SIG-M5 (cell line): ENCODE measurements at places on chromosomes 4 and X.

DNA sequence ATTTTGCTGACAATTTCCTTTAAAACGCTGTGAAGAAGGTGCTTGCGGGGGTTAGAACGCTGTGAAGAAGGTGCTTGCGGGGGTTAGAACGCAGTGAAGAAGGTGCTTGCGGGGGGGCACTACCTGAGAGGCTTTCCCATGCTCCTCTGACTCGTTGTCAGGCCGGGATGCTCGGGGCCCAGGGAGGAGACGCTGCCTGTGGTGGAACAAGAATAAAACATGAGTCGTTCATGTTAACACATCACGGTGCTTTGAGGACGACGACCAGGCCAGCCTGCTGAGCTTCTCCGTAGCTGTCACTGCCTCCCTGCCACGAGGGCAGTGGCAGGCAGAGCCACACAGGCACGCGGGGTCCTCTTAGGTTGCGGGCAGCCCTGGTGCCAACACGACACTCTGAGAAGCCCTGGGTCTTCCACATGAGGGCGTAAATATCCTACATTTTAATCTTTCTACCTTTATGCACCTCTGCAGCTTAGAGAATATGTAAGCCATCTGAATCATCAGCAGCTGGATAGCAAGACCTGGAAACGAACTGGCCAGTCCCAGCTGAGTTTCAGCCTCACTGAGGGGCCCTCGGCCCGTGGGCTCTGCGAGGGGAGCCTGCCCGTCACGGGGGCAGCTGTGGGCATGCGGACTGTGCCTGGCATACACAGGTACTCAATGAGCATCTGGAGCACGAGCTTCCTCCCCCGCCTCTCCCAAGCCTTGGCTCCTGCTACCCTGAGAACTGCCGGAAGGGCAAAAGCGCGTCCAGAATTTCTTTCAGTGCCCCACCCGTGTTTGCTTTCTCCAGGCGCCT lies 47.0 kb downstream of the FGFRL1 start:
- no peak for DNase-seq

- no peak for DNase-seq
Measured at GRCh38 chrX:314049-314448, 4.5 kb downstream of the GTPBP6 start.

GRCh38 chr4:113435893-113436292 lies 325.6 kb downstream of the CAMK2D start:
- no peak for DNase-seq

DNA sequence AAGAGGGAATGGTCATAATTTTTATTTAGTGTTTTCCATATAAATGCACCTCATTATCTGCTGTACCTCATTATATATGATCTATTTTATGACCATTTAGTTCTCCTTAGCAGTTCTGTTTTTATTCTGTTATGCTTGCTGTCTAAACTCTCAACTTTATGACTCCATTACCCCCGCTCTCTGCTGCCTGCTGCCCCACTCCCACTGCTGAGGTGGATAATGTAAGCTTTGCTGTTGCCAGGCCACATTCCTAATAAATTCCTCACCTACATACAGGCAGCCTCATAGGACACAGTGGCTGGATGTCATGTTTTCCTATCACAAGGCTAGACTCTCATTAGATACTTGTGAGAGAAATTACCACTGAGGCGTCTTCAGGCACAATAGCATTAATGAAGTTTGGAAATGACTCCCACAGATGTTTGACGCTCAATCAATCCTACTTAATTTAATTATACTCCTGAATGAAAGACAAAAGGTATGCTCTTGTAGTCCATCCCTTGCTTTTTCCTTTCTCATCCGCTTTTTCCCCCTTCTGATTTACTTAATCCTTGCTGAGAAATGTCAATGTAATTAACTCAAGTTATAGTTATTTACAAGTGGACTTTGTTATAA lies 497.5 kb upstream of the IGFBP7 start:
- no peak for DNase-seq

DNA sequence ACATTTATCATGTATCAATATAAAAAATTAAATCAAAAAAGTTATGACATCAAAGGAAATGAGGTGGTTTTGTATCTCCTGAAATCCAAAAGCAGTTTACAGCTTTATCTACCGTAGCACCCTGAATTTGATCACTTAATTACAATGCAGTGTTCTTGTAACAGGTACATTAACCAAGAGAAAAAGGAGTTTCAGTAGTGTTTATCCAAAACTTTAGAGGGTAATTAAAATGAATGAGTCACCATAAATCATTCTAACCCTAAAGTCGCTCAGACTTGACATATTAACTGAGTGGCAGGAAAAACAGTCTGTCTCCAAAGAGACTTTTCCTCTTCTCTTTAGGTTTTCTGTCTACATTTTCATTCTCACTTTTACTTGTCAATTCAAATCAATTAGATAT lies 907.6 kb upstream of the EPHA5 start:
- DNase-seq, result no peak

- no peak for DNase-seq
Measured at GRCh38 chr4:101157415-101158133, 189.8 kb downstream of the PPP3CA start.

DNA sequence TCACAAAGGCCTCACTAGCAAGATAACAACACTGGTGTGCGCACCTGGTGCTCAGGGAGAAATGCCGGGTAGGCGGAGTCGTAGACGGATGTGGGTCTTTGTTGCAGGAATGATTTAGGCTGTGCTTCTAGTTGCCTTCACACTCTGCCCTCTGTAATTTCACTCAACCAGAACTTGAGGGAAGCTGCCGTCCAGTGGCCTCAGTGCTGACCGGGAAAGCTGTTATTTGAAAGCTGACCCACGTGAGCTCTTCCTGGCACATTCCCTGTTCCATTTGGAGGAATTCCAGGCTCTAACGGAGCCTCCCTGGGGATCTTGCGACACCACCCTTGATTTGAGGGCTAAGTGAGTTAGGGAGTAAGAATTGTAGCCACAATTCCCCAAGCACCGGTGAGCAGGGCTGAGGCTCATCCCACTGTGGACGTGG lies 15.9 kb downstream of the SH3TC1 start:
- DNase-seq, result no peak

- DNase-seq, result no peak
Measured at GRCh38 chrX:148610328-148610698, 109.9 kb downstream of the AFF2 start.

DNA sequence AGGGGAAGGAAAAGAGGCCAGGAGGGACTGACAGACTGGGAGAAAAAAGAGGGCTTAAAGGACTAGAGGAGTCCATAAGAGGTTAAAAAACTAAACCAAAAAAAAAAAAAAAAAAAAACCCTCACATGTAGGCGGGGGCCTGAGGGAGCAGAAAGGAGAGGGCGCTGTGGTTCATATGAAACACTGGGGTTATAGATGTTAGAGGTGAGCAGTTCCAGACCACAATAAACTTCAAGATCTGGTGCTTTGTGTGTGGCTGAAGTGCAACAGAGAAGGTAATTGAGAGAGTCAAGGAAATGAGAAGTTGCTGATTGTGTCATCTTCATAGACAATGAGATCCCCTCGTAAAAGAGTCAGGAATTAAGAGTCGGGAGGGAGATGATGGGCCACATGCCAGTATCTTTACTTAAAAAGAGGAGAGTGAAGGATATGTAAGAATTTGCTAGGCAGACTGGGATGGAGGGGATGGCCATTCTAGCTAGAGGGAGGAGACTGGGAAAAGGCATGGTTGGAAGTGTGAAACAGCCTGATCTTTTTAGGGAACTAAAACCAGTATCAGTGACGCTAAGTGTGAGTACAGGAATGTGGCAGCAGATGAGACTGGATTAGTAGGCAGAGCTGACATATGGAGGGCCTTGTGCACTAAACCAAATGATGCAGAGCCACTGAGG lies 18.4 kb upstream of the OGT start:
- DNase-seq, result peak; percentile 7

DNA sequence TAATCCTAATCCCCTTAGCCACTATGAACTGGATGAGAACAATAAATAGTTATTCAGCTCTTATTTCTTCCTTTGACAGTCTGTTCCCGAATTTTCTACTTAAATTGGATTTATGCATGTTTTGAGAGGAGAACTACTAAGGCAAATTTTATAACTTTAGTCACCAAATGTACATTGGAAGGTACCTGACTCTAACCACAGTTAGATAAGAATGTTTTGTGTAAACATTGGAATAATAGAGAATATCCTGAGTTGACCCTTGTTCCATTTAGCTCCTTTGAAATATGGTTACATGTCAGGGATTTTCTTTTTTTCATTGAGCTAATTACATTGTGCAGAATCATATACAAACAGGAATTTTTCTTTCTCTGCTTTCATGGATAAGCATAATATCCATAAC lies 202.6 kb downstream of the TLL1 start:
- no peak for DNase-seq

GRCh38 chrX:28108186-28108945 lies 127.1 kb upstream of the DCAF8L1 start:
- DNase-seq, result no peak

- DNase-seq, result no peak
Measured at GRCh38 chr4:52932591-52933470, 70.7 kb downstream of the RASL11B start.

DNA sequence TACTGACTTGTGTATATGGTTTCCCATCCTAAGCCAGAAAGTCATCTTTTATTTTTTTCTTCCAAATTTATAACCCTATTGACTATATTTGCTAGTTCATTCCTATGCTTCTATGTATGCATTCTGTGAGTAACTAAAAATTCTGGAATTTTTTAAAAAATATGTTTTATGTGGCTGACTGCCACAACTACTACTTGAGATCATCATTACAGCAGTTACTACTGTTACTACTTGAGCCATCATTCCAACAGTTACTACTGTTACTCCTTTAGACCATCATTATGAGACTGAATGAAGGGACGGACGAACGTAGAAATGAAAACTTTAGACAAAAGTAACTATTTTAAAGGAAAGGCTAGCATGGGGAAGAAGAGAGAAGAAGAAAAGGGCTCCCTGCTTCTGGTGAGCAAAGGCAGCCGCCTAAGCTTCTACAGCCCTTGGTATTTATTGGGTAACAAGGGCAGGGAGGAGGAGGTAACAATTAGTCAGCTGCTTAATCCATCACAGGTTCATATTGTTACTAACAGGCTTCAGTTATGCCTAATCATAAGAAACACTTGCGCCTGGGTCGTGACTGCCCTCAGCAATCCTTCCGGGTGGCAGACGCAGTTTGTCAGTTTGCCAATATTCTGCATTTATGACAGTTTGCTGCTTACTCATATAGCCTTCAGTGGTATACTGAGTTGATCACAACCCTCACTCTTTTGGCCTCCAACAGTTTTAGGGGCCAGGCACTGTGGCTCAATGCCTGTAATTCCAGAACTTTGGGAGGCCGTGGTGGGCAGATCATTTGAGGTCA lies 80.4 kb downstream of the PDLIM5 start:
- no peak for DNase-seq

DNA sequence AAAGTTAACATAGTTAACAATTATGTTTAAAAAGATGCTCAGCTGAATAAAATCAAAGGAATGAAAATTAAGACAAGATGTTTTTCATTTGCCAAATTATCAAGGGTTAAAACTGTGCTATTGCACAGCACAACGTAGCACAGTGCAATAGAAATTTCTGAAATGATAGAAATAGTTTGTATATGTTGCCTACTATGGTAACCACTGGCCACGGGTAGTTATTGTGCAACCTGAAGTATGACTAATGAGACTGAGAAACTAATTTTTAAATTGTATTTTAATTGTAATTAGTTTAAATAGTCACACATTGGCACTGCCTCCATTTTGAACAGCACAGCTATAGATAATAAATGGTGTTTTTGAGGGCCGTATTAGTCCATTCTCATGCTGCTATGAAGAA lies 343.1 kb upstream of the FAM241A start:
- DNase-seq, result no peak

- DNase-seq, result no peak
Measured at GRCh38 chrX:25020391-25020904, 4.7 kb upstream of the ARX start.

- no peak for DNase-seq
Measured at GRCh38 chr4:53313510-53313909, 52.4 kb downstream of the SCFD2 start.

GRCh38 chr4:37138019-37138653 lies 106.4 kb upstream of the NWD2 start:
- no peak for DNase-seq

DNA sequence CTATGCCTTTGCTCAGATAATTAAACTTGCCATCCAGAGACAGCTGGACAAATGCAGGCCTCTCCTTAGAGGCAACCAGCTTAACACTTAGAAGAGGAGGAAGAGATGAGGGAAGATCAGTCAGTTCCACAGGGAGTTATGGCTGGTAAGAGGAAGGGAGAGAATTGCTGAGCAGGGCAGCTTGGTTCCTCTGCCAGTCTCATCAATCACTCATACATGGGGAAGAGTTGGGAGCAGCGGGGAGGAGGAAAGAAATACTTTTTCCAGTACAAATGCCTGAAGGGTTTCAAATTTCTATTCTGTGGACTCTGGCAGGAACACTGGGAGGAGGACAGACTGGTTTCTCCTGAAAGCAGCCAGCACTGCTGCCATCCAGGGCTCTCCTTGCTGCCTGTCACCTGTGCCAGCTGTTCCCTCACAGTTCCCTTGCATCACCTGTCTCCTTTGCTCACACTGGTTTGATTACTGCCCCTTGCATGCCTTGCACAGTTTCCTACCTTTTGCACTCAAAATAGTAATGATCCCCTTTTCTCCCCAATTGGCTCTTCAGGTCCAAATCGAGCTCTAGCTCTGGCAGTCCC lies 59.5 kb downstream of the PGRMC2 start:
- no peak for DNase-seq

- no peak for DNase-seq
Measured at GRCh38 chr4:136743238-136743637, 789.1 kb downstream of the PCDH18 start.

DNA sequence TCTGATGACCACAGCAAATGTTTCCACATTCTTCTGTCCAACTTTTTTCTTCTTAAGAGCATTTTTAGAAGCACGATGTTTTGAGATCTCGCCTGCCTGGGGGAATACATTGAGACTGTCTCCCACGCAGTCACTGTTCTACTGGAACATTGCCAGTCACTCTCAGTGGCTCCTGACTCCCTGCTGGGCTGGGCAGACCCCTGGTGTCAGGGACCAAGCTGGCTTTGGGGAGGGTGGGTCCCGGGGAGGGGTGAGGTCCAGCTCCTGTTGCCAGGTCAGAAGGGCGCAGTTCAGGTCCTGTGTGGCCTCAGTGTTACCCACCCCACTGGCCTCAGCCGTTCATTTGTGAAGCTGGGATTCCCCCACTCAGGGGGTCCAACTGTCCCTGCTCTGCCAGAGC lies 18.9 kb upstream of the ABLIM2 start:
- DNase-seq, result no peak

GRCh38 chrX:120251471-120252011 lies 929 bp downstream of the ZBTB33 start:
- DNase-seq, result no peak

DNA sequence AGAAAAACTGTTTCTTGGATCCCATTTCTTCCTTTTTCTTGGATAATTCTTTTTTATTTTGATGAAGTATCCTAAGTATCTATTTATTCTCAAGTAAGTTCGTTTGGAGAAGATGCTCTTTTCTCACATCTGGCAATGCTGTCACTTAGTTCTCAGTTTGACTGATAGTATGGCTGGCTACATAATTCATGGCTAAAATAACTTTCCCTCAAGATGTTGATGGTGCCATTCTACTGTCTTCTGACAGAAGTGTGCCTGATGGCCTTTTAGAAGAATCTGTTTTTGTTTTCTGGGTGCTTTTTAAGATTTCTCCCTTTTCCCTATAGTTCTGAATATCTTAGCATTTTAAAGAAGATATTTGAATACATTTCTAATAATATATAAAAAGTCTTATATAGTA lies 41.6 kb downstream of the EVC2 start:
- no peak for DNase-seq

GRCh38 chr4:187286525-187286924 lies 562.9 kb upstream of the FAT1 start:
- no peak for DNase-seq
